ENCODE measurements at places on chromosomes 2 and 18. TPM values are rescaled to one million over a fixed set of nuclear protein-coding genes. Genes with fewer than 3 reads are reported as not detected.
A peak's percentile ranks its signal among the peaks of the same experiment; 100 is the strongest.

- DNase-seq = no peak
Measured at GRCh38 chr2:235094457-235094856, 142.6 kb downstream of the SH3BP4 start.

DNA sequence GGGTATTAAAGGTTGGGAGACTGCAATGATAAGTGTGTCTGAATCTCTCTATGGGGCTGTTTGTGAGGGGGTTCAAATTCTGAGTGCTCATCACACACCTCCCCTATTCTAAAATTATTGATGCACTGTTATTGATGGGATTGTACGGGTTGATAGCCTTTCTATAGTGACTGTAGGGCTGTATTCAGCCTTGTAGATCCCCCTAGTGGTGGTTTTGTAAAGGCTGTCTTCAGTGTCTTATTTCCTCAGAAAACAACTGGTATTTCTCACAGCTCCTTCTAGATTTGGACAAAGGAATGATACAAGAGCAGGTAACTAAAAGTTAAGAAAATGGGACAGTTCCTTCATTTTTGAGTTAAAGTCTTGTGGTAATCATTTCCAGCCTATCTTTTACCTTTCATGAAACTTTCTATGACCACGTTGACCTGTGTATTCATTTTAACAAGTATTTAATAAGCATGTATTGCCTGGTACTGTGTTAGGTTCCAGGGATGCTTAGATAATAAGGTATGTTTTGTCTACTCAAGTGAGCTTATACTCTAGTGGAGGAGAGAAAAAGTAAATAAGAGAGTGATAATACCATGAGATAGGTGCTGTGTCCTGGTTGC lies 21.2 kb downstream of the SMAD4 start:
- DNase-seq = no peak

DNA sequence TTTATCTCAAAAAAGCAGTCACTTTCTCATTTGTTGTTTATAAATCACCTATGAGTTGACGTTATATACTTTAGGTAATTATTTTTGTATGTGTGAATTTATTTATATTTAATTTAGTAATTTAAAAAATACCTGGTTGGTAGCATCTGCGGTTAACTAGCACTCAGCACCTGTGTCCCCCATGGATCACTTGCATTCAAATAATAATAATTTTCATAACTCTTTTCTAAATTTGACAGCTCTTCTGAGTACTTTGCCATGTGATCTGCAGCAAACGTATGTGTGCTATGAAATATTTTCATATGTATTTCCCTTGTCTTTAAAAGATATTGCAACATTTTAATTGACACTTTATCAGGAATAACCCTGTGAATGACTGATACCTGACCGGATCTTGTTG lies 88.1 kb downstream of the CMPK2 start:
- DNase-seq = no peak

- no peak for DNase-seq
Measured at GRCh38 chr18:41326311-41326710, 628.7 kb upstream of the PIK3C3 start.

DNA sequence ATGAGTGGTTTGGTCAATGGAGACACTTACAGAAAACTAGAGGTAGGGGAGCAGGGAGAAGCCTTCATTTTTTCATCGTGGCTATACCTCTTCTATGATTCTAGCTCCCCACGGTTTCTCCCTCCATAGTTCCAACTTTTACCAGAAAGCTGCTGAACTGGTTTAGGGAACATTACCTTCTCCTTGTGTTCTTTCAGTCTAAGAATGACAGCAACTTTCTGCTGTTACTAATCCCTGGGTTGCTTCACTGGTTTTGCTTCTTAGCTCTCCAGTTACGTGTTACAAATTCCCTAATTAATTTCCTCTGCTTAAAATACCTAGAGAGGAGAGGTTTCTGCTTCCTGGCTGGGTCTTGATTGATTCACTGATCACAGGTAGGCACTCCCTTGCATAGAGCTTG lies 499.9 kb downstream of the SLC4A3 start:
- DNase-seq = no peak

- no peak for DNase-seq
Measured at GRCh38 chr2:215436705-215437565, 1.1 kb upstream of the FN1 start.

DNA sequence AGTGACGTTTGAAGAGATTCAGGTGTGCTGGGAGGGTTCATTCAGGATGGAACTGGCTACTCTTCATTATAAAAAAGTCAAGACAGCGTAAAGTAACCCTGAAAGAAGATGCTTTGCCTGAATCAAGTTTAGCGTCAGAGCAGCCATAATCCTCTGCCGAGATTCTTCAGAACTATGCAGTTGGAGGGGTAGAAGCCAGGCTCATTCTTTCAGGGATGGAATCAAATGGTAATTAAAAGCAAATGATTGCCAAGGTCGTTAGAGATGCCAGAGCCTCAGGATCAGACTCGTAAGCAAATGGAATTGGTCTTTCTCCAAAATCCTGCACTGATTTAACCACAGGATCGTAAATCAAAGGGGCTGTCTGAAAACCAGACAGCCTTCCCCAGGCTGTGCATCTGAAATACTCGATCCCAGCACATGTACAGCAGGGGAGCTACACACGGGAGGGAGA lies 21.9 kb downstream of the APCDD1 start:
- no peak for DNase-seq

DNA sequence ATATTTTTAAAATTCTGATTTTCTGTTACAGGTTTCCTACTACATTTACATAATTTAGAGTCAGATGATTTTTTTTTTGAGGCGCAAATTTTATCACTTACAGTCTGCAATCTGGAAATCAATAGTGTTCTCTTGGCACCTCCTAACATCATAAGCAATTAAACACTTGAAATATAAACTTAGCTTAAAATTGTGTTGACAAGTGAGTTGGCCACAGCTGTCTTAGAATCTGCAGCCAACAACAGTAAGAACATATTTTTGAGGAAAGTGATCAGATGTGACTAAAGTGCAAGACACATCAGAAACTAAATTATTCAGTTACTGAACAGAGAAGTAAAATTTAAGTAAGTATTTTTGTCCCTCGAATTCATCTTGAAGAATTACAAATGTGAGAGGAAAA lies 726.7 kb upstream of the LRATD1 start:
- DNase-seq = no peak

DNA sequence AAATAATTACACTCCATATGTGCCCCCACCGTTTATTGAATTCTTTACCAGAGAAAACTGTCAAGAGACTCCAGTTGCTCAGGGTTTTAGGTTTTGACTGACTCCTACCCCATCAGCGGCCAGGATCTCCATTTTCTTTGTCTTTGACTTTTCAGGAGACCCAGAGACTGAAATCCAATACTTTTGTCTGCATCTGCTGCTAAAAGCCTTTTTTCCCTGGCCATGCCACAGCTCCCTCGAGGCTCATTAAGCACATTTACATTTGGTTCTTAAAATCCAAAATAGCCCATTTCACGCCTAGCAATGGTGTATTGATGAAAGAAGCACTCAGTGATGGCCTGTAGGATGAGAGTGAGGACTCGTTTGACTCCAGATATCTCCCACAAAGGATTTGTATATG lies 332.6 kb upstream of the ACVR2A start:
- DNase-seq = no peak

GRCh38 chr2:52874466-52875106 lies 893.0 kb upstream of the CHAC2 start:
- no peak for DNase-seq

DNA sequence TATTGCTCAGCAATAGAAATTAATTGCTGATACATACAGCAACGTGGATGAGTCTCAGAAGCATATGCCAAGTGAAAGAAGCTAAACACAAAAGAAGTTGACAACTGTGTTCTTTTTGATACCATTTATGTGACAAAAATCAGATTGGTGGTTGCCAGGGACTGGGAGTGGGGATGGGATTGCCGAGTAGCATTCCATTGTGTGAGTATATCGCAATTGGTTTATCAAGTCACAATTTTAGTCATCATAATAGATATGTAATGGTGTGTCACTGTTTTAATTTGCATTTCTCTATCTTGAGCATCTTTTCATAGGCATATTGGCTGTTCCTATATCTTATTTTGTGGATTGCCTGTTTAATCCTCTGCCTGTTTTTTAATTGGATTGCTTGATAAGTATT lies 20.9 kb downstream of the STRADB start:
- DNase-seq = no peak

GRCh38 chr2:3643371-3644245 lies 14.4 kb upstream of the ALLC start:
- DNase-seq = peak; percentile 73

- DNase-seq = no peak
Measured at GRCh38 chr2:21772624-21773023, 648.9 kb downstream of the TDRD15 start.

- no peak for DNase-seq
Measured at GRCh38 chr2:236338495-236339184, 74.4 kb upstream of the ASB18 start.

DNA sequence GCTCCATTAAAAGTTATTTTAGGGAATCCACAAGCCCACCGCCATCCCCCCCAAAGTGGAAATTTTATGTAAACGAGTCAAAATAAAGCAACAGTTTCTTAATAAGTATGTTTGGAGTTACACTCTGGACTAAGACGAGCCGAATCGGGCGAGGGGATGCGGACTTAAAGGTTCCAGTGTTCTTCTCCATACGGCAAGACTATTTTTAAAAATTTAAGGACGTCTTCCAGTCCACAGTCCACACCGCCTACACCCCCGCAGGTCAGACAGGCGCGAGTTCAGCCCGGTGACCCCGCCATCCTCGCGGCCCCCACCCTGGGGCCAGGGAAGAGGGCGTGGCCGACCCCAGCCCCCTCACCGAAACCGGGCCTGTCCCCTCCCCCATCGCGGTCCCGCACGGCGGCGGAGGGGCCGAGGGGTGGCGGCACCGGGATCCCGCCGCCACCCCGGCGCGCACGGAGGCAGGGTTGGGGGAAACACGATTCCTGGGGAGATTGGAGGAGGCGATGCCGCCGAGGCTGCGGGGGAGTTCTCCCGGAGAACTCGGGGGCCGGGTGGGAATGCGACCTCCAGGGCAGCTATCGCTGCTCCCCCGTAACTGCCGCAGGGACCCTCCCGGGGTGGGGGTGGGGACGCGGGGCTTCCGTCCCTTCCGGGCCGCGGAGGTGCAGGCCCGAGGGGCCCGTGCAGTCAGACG lies 24.5 kb upstream of the SMAD7 start:
- DNase-seq = no peak

GRCh38 chr2:134368009-134368817 lies 114.3 kb downstream of the MGAT5 start:
- no peak for DNase-seq

DNA sequence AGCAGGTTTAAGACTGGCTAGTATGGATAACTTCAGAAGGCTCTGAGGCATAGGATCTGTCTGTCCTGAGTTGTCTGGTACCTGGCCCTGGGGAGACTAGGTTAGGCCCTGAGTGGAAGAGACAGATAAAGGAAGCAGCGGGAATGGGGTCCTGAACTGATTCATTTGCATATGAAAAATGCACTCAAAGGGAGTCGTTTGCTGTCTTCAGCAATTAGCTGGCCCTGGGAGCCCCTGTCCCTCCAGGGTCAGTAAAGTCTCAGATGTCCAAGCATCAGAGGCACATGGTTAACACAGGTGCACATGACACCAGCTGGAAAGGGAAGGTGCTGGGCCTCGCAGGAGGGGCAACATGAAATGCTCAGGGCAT lies 172.4 kb downstream of the ACOXL start:
- no peak for DNase-seq

Gene CCBE1
- 2.1 TPM for total RNA-seq

Gene TOGARAM2
- 0.60 TPM for total RNA-seq

Gene KCNK3
- total RNA-seq = 24.4 TPM

Gene KCNIP3
- total RNA-seq = 10.5 TPM

Gene C1GALT1C1L
- total RNA-seq = 1.3 TPM

Gene GPR45
- total RNA-seq = not detected

Gene RESP18
- not detected for total RNA-seq

Gene PELI1
- 29.2 TPM for total RNA-seq
